ENCODE measurements at places on chromosomes 11 and 22.

GRCh38 chr11:4059424-4059823 is 35.2 kb upstream of the RRM1 start:
- DNase-seq: peak; percentile 43

GRCh38 chr11:42311944-42312343 is 852.5 kb upstream of the LRRC4C start:
- no peak for DNase-seq

DNA sequence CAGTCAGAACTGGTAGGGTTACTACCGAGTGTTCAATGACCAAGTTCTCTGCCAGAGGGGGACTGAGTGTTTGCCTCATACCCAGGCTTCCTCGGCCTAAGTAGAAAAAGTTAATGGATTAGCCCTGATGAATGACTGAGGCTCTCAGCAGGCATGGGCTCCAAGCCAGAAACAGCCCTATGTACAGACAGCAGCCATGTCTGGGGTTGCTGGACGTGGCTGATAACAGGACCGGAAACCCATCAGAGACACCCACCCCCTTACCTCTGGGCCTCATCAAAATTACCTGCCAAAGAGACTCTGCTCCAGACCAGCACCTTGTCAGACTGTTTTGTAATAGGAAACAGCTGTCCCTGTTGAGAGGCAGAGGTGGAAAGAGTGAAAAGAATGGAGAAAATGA is 351.4 kb downstream of the ETS1 start:
- DNase-seq: no peak

GRCh38 chr11:61636676-61637075 is 43.5 kb upstream of the DAGLA start:
- no peak for DNase-seq

DNA sequence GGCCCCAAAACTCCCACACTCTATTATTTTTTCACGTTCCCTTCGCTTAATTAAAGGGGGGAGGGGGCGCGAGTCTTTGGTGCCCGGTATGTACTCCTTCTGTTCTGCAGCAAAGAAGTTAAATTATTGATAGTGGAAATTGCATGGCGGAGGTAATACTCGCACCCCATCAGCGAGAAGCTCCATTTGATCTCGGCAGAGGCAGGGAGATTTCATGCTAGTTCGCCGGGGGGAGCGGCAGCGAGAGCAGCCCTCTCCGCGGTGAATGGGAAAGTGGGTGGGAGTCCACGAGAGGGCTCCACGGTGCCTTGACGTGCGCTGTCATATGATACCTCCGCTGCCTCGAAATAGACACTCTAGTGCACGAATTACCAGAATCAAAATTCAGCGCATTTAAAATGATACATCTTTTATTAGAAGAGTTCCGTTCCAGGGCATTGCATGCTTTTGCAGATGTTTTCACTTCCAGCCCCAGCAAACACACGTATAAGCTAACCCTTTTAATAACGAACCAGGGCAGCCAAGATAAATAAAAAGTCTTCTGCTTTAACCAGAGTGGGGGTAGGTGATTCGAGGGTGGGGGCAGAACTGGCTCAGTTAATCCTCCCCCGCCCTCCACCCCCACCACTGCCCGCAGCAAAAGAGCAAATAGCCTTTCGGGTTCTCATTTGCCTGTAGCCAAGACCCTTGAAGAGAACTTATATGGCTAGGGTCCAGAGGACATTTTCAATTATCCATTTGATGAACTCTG is 1.3 kb upstream of the BDNF start:
- DNase-seq: no peak

GRCh38 chr11:101816613-101817012 is 98.2 kb upstream of the CEP126 start:
- DNase-seq: no peak

DNA sequence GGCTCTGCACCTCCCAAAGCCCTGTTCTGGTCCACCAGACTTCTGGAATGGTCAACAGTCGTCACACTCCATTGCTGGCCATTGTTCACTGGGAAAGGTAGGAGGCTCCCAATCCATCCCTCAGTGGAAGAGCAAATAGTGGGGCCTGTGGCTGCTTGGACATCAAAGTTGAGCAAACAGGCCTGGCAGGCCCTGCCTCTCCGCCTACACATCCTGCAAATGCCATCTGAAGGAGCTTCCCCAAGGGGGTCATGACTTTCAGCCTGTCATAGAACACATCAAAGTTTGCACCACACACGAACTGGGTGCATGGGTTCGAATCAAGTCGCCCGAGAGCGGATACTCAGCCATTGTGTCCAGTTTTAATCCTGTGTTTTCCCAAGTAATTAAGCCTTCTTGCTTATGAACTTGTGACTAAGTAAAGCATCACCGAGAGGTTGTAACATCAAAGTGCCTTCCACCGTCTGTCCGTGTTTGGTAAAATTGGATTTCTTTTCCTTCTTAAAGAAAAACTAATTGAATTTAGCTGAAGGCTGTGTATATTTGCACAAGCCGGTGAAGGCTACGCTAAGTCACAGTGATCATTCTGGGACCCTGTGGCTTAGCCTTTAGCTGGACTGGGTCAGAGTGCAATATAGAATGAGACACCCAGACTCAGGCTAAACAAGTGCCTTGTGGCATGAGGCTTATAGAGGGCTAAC is 36.1 kb downstream of the CLPB start:
- DNase-seq: no peak

GRCh38 chr22:40690370-40690769 is 11.1 kb downstream of the MCHR1 start:
- no peak for DNase-seq
